ENCODE measurements at places on chromosomes 4 and X.
A peak's percentile ranks its signal among the peaks of the same experiment; 100 is the strongest.

DNA sequence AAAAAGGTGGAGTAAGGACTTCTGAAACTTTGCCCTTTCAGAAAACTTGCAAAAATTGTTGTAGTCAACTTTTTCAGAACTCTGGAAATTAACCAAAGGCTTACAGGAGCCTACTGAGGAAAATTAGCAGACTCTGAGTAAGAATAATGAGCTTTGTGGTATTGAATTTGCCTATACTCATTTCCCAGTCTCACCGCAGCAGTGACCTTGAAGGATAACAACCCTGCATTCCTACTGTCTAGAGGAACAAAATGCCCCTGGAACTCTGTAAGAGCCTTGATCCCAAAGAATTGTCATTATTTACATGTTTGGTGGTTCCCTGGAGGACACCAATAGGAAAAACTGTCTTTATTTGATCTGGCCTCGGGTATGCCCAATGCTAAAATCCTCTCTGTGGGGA, 57.9 kb downstream of the MND1 start:
- DNase-seq = no peak

DNA sequence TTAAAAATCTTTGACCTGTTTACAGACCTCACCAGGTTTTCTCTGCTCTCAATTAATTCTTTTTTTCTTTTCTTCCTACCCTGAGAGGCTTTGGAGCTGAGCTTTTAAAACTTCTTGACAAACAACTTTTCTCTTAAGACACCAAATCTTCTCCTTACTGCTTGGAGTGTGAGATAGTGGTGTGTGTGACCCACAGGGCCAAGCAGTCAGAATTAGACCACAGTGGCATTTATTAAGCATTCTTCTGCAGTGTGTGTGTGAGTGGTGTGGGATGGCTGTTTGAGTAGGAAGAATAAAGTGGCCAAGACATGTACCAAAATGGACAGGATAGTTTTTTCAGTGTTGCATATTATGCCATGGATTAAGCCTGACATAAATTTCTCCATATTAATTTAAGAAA, 665.1 kb downstream of the RAPGEF2 start:
- DNase-seq = no peak

DNA sequence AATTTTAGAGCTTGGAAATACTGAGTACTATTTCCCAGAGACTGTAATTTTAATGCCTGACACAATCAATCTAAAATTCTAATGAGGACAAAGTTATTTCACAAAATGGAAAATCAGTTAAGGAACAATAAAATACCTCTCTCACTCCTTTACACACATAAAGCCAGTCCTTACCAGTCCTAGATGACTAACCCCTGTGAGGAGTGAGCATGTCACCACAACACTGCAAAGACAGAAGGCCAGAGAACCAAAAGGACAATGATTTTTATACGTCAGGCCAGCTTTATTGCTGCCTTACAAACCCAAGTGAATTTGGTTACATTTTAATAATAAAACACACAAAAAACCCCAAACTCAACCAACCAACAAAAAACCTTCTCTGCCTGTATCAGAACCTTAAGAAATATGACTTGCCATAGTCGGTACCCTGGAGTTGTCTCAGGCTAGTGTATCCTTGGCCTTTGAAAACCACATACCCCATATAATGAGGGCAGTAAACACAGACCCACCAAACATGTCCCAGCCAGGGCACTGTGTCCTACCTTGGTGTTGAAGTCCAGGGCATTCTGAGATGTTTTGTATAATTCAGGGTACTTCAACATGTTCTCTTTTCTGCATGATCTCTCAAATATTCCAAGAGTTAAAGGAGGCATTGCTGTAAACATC, 57.6 kb downstream of the SHISA3 start:
- DNase-seq = peak; percentile 37

GRCh38 chr4:8473198-8473919, 32.8 kb downstream of the TRMT44 start:
- no peak for DNase-seq

DNA sequence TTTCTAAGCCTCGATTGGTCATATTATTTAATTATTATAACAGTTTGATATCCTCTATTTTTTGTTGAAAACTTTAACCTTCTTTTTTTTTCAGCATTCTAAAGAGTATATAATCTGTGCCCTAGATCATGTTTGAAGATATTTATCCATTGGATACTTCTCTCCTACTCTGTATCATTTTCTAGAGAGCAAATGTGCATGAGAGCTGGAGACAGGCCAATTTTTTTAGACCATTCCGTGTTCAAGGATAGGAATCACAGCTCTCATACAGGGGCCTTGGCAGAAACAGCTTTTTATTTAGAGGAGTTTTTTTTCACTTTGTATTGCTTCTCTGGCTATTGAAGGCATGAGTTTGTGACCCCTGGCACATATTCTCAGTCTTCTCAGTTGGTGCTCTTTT, 57.7 kb upstream of the TBC1D14 start:
- DNase-seq = no peak

GRCh38 chr4:153679486-153679885, 4.6 kb upstream of the TLR2 start:
- DNase-seq = no peak

- no peak for DNase-seq
These were observed 59.7 kb upstream of the RASGEF1B start for GRCh38 chr4:81531410-81531809.

DNA sequence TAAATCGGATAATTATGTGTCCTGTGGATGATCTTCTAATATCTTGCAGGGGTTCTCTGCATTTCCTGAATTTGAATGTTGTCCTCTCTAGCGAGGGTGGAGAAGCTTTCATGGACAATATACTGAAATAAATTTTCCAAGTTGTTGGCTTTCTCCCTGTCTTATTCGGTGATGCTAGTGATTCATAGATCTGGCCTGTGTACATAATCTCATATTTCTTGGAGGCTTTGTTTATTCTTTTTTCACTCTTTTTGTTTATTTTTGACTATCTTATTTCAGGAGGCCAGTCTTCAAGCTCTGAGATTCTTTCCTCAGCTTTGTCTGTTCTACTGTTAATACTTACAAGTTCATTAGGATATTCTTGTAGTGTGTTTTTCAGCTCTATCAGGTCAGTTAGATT, 20.7 kb upstream of the CLGN start:
- DNase-seq = no peak

DNA sequence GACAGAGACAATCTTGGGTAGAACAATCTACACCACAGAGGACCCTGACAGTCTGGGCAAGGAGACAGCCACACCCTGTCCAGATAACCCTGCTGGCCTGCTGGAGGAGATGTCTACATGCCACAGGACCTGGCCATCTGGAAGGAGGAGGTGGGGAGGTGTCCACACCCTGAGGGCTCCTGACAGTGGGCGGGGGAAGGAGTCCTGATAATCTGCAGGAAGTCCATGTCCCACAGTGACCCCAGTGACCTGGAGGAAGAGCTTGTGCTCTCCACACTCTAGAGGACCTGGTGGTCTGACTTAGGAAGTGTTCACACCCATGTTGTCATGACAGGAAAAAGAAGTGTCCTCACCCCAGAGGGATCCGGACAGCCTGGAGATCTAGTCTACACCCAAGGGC, 5.5 kb downstream of the SUV39H1 start:
- no peak for DNase-seq

DNA sequence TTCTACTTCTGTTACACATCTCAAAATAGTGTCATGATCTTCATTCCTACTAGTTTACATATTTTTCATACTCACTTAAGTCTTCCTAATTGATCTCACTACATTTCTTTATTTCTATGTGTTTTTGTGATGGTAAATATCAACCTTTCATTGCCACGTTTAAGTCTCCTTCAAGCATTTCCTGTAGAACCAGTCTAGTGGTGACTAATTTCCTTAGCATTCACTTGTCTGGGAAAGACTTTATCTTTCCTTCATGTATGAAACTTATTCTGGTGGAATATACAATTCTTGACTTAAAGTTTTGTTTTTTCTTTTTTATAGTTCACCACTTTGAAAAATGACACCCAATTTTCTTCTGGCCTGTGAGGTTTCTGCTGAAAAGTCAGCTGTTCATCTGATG, 181.4 kb upstream of the NEIL3 start:
- no peak for DNase-seq

- DNase-seq = no peak
These were observed 43.4 kb downstream of the SLC9A7 start for GRCh38 chrX:46715530-46715929.

DNA sequence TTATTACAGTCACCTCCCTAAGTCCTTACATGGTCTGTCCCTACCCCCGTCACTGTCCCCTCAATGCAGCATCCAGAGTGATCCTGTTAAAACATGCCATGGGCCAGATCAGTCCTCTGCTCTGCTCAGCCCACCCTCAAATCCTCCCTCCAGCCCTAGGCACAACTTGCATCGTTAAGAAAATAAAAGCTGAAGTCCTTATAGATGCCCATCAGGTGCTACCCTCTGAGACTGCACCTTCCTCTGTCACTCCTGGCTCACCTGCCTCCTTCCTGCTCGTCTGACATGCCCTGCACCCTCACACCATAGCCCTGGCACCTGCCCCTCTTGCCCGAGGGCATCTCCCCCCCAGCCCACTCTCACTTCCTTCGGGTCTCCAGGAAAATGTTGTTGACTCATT, 4.1 kb downstream of the STK32B start:
- no peak for DNase-seq
